ENCODE measurements at places on chromosomes 4 and X.

GRCh38 chr4:87419578-87420249 lies 2.7 kb upstream of the NUDT9 start:
- DNase-seq, result no peak

GRCh38 chr4:5890063-5890727 lies 2.7 kb downstream of the CRMP1 start:
- no peak for DNase-seq

GRCh38 chr4:1566838-1567518 lies 117.1 kb downstream of the FAM53A start:
- DNase-seq, result no peak

GRCh38 chr4:88908003-88908402 lies 149.0 kb downstream of the FAM13A start:
- DNase-seq, result no peak

GRCh38 chrX:47143894-47144625 lies 442 bp downstream of the NDUFB11 start:
- DNase-seq, result no peak

DNA sequence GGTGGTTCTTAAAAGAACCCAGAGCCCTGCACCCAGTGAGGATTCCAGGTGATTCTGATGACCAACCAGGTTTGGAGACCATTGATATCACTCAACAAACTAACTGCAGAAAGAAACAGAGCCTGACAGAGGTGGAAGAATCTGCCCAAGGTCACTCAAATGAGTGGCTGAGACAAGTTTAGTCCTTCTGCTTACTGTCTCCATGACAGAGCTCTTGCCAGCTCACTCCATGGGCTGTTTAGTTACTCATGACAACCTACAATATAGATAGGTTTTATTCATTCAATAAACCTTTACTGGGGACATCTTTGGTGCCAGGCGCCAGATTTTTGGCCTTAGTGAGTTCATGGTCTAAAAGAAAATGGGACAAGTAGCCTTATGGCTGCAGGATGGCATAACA lies 124.3 kb downstream of the RAB28 start:
- no peak for DNase-seq

DNA sequence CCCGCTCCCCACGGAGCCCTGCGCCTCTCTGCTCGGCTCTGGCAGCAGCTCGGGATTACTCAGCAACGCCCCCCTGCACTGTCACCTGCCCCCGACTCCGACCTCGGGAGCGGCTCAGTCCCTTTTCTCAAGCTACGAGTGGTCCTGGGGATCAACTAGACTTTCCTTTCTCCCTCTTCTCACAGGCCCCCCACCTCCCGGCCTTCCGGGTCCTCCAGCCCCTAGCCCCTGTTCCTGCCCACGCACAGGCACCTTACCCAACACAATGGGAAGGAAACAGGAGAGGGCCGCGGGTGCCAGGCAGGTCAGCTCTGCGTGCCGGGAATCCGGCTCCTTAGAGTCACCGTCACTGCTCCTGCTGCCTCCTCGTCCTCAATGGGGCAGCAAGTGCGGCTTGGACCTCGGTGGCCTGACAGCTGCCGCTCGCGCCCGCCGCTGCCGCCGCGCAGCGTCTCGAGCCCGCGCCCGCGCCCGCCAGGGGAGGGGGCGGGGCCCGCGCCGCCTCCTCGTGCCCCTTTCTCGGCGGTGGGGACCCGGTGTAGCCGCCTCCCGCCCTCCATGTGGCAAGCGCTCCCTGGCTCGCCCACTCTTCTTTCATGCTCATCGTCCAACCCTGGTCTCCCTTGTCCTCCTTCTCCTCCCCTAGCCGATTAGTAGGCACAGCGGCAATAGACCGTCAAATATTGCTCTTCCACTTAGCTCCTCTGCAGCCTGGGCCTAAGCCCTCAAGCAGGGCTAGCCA lies at the start of gene RAB9B:
Gene RAB9B (minus strand): TSS at position 455 of the 742 bp plus-strand sequence. CDS start 6,473 bp downstream, outside the sequence.
- peak; percentile 41 for DNase-seq

GRCh38 chrX:152884171-152884570 lies 13.7 kb upstream of the ZNF185 start:
- no peak for DNase-seq

DNA sequence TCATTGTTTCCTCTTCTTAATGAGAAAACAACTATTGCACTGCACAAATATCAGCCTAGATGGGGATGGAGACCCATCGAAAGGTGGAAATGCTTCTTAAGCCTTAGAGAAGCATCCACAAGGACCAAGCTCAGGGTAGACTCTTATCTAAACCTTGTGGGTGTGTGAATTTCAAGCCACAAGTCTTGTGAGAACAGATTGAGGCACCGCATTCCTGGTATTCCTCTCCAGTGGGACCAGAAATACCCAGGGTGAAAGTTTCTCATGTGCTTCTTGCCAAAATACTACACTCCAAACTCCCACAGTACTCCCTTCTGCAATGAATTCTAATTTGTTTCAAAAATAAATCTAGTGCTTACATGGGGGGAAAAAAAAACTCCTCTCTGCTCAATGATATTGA lies 375.6 kb downstream of the PDGFC start:
- DNase-seq, result no peak

- DNase-seq, result no peak
These were observed 439.4 kb downstream of the RAPGEF2 start for GRCh38 chr4:159542296-159542695.

- peak; percentile 15 for DNase-seq
These were observed 158.7 kb downstream of the DCHS2 start for GRCh38 chr4:154332681-154333421.

GRCh38 chrX:100695302-100695701 lies 36.6 kb downstream of the SYTL4 start:
- DNase-seq, result no peak

DNA sequence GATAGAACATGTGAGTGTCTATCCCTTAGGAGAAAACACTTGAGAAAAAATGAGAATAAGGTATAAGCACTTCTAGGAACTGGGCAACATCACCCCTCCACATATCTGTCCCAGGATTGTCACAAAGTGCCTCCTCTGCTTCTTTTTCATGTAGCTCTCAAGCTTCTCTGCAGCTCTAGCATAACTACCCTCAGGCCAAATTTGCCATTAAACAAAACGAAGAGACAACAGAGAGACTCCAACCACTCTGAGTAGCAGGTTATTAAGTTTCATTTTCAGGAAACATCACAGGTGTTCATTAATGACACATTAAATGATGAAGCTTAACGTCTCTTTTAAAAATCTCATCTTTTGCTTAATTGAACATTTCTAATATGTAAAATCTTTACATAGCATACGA lies 580.0 kb downstream of the GALNTL6 start:
- DNase-seq, result no peak

DNA sequence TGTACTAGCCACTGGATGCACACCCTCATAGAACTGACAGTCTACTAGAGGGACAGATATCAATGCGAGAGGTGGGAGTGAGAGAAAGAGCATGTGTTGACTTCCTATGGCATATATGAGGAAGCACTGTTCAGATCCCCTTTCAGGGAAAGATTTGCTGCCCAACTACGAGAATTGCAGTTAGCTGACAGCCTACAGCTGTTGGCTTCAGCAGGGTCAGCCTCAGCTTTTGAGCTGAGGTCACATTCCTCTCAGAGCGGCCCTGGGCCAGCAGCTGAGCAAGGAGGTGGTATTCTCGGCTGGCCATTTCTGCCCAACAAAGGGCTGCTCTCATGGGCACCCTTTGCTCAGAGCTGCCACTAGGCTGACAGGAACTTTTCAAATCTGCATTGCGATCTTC lies 580.2 kb downstream of the MID1IP1 start:
- no peak for DNase-seq

- DNase-seq, result no peak
These were observed 75.5 kb downstream of the ALG13 start for GRCh38 chrX:111756486-111756885.

- no peak for DNase-seq
These were observed 7.3 kb upstream of the JAKMIP1 start for GRCh38 chr4:6207602-6208001.

GRCh38 chr4:99635601-99636000 lies 22.0 kb downstream of the C4orf54 start:
- no peak for DNase-seq

DNA sequence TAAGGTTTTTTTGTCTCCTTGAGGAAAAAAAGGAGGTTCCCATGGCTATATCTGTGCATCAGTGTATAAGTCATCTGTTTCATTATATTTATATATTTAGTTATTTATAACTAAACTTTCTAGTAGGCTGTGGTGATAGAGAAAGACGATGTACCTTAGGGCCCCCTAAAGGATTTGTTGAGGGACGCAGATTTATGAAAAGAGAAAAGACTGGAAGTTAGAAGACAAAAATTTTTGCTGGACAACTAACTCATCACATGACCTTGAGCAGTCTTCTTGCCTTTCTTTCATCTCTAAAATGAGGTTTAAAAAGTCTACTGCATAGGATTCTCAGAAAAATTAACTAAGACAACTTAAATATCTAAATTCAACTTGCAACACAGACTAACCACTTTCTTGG lies 6.1 kb downstream of the GASK1B start:
- DNase-seq, result no peak

GRCh38 chr4:76407440-76408119 lies 13.4 kb downstream of the CCDC158 start:
- DNase-seq, result no peak

DNA sequence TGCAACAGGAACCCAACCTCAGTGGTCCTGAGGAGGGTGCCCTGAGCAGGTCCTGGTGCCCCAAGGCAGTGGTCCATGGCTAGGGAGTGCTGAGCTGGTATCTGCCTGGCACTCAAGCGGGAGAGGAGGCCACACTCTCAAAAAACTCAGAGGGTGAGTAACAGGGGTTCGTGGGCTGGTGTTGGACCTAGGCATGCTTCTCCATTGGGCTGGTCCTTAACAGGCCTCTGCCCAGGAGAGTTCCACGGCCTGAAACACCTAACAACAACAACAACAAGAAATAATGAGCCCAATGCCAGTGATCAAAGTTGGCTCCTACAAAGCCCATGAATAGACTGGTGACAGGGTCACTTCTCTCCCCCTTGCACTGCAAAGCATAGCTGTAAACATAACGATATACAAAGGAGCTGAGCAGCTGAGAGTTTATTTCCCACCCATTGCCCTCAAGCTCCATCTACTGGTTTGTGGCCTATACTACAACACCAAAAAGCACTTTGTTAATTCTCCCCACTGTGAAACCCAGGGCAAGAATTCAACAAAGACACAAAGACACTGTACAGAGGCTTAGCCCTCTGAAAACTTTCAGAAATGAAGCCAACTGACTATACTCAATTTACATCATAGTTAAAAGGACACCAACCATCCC lies 736.1 kb upstream of the ADGRL3 start:
- no peak for DNase-seq

GRCh38 chr4:8191136-8191747 lies 7.8 kb upstream of the SH3TC1 start:
- no peak for DNase-seq

- DNase-seq, result no peak
These were observed 126.9 kb downstream of the UNC5C start for GRCh38 chr4:95421869-95422268.

DNA sequence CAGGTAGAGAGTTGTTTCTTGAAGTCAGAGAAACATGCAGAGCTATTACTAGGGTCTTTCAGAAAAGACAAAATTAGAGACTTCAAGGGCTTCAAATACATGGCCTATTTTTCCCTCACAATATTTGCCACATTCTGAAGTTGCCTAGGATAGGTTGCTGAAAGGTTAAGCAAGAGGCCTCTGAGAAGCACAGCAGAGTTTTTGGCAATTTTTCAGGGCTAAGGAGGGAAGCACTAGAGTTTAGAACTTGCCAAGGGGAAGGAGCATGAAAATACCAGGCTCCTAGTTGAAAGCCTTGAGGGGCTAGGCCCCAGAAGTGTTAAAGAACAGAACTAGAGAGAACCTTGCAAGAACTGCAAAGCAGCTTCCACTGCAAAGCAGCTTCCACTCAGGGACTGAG lies 86.4 kb downstream of the ANAPC10 start:
- DNase-seq, result no peak

DNA sequence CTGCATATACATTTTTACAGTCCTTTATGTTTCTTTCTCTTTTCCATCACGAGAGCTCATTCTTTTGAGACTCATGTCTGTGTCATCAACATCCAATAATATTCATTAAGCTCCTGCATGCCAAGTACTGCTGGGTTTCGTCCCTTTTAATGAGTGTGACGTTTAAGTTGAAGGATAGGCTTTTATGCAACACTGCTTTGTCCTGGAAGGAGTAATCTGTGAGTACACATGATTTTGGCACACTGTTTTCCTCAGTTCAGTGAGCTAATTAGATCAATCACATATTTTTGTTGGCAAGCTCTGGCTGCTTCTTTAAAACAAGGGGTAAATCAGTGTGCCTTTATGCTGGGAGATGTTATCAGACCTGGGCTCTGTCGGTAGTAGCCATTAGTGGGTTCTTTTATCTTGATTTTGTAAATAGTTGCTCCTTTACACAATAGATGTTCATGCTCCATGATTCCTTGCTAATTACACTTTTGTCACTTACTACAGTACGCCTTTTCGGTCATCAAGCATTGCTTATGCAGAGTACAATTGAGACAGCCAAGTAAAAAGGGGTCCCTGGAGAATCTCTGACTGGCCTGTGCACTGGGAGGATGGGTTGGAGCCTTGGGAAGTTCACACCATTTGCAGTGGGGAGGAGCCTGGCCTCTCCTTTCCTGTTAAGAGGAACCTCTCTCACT lies 132.6 kb downstream of the FHIP1A start:
- DNase-seq, result no peak

All from activated T-helper 1 cell treated with Interleukin-2 at 50 U/mL for 16 hours (primary cell).